ENCODE measurements at places on chromosomes 16 and 17.

DNA sequence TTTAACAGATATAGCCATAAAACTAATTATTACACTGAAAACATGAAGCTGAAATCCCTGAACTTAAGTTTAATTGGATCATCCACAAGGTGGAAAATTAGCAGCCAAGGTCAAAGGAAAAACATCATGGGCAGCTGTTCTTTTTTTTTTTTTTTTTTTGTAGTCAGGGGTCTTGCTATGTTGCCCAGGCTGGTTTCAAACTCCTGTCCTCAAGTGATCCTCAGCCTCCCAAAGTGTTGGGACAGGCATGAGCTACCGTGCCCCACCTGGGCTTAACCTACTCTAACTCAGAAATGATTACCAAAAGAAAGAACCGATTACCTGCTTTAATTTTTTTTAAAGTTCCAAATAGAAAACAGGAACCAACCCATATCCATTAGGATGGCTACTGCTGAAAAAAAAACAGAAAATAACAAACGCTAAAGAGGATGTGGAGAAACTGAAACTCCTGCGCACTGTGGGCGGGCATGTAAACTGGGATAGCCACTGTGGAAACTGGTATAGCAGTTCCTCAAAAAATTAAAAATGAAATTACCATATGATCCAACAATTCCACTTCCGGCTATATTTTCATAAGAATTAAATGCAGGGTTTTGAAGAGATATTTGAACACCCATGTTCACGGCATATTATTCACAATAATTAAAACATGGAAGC, 8.6 kb downstream of the CMC2 start:
- no peak for DNase-seq

GRCh38 chr16:88566158-88566557, 4.0 kb upstream of the ZC3H18 start:
- peak; percentile 82 for DNase-seq

DNA sequence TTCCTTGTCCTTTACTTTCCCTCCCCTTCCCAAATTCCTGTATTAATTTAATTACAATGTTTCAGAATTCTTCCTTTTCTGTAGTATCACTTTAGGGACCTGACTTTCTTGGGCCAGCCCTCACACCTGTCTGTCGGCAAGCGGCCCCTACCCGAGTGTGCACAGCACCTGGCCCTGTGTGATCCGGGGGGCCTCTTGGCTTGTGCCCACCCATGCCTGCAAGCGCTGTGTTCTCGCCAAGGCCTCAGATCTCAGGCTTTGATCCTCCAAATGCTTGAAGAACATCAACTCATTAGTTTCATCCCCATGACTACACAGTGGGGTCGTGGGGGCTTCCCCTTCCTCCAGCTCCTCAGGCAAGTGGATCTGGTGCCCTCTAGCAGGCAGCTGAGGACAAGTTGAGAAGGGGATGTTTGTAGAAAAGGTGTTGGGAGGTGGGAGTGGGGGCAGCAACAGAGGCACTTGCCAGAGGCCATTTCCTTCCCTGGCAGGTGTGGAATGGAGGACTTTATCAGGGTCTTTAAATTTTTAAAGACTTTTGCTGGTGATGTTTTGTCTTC, 15.7 kb upstream of the CDH3 start:
- no peak for DNase-seq

- no peak for DNase-seq
Observed at GRCh38 chr16:82379551-82379950, 209.5 kb upstream of the MPHOSPH6 start.

GRCh38 chr16:21156767-21157467, 1.6 kb upstream of the LDAF1 start:
- no peak for DNase-seq

DNA sequence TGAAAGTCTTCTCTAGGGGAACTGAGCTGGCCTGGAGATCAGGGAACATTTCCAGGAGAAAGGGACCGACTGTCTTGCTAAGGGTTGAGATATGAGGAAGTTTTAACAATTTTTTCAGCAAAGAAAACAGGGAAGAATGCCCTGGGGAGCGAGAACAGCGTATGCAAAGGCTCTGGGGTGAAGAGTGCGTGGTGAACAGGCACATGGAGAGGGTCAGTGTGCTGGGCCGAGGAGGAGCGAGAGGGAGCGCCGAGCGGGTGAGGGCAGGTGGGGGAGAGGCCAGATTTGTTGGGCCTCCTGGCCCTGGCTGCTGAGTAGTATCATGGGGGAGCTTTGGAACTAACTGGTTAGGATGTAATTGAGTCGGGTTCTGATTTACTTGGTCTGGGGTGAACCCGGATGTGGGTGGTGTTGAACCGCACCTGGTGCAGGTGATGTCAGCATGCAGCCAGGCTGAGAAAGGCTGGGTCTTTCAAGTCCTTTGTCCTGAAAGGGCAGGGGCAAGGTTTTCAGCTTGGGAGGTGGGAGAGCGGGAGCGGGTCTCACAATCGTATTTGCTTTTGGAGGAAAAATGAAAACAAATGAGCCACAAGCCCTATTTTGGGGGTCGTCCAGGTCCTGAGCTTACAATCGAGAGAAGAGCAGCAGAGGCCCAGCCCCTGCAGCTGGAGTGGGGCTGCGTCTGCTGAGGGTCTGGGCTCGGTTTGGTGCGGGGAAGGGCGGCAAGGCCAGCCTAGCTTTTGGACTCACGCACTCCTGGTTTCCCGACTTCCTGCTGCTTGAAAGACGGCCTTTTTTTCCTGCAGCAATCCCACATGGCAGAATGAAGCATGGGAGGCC, 11.1 kb upstream of the WFDC1 start:
- no peak for DNase-seq

DNA sequence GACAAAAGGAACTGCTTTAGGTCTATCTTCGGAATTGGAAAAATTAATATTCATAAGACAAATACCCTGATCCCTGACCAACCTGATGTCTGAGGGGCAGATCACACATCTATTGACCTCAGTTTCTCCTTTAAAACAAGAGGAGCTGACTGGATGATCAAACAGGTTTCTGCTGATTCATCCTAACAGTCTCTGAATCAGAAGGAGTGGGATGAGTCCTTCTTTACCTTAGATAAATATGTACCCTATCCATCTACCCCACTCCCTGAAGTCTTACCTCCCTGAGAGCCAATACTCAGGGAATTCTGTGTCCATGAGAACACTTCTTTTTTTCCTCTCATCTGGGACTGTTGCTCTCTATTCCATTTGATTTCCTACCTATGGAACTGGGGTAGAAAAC, 80.3 kb upstream of the CRHR1 start:
- DNase-seq = no peak

GRCh38 chr16:14111713-14112538, 40.8 kb downstream of the MRTFB start:
- DNase-seq = no peak

- no peak for DNase-seq
Observed at GRCh38 chr17:41467561-41467960, 375 bp upstream of the KRT32 start.

GRCh38 chr17:77767148-77767547, 191.4 kb upstream of the TNRC6C start:
- no peak for DNase-seq

- no peak for DNase-seq
Observed at GRCh38 chr16:77965346-77965745, 57.0 kb upstream of the CLEC3A start.

GRCh38 chr17:80191865-80192661, 22.2 kb downstream of the CARD14 start:
- no peak for DNase-seq

DNA sequence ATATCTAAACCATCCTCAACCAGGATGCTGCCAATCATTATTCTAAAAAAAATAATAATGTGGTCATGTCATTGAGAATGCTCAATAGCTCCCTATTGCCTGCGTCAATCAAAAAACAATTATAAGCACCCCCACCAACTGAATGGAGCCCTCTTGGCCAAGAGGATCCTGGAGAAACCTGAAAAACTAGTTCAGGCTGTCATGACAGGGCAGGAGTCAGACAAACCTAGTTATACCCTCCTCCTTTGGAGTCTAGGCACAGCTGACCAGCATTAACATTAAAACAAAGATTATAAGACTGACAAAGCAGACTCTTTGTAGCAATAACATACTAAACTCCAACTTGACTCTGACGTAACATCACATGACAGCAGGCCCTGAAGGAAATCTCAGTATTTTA, 119.2 kb upstream of the CCL2 start:
- DNase-seq = no peak

DNA sequence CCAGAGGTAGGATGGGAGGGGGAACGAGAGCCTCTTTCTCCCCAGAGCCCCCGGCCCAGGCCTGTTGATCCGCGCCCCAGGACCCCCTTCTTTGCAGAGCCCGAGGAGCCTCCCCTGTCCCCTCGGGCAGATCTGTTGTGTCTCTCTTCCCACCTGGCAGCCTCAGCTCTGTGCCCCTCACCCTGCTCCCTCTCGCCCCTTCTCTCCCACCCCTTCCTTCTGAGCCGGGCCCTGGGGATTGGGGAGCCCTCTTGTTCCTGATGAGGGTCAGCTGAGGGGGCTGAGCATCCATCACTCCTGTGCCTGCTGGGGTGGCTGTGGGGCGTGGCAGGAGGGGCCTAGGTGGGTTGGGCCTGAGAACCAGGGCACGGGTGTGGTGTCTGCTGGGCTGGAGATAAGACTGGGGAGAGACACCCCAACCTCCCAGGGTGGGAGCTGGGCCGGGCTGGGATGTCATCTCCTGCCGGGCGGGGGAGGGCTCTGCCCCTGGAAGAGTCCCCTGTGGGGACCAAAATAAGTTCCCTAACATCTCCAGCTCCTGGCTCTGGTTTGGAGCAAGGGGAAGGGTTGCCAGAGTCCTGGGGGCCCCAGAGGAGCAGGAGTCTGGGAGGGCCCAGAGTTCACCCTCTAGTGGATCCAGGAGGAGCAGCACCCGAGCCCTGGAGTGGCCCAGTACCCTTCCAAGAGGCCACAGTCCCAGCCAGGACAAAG, 65.4 kb downstream of the MRC2 start:
- no peak for DNase-seq

DNA sequence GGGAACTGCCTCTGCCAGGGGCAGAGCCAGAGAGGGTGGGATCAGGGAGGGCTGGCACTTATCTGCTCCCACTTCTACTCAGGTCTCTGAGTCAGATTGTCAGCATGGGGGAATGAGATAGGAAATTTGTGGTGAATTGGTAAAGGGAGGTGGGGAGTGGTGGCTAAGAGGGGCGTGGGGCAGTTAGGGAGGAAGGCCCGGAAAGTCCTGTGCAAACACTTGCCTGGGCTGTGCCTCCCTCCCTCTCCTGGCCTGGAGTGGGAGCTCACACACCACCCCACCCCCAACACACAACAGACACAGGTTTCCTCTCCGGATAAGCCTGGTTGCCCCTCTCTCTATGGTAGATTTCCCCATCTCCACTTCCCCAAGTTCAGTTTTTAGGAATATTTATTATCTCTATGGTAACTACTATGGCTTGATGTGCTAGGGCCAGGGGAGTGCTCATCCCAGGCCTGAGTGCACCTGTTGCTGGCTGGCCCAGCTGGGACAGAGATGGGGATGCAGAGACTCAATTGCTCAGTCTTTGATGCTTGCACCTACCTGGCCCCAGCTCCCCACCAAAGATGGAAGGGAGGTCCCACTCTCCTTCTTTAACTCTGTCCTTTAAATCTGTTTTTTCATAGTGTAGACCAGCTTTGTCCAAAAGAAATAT, 2.7 kb downstream of the SPNS2 start:
- no peak for DNase-seq

GRCh38 chr17:58413684-58414083, 3.6 kb downstream of the RNF43 start:
- DNase-seq = no peak

- DNase-seq = no peak
Observed at GRCh38 chr16:60329108-60329507, 1595.0 kb upstream of the GOT2 start.

- DNase-seq = no peak
Observed at GRCh38 chr16:29028457-29029167, 43.8 kb downstream of the LAT start.

DNA sequence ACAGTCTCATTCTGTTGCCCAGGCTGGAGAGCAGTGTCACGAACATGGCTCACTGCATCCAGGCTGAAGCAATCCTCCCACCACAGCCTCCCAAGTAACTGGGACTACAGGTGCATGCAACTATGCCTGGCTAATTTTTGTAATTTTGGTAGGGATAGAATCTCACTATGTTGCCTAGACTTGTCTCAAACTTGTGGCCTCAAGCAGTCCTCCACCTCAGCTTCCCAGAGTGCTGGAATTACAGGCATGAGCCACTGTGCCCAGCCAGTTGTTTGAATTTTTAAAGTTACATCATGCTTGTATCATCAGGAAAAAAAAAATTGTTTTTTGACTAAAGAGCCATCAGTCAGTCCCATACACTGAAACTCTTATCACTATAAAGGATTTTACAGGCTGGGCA, 17.1 kb upstream of the VPS4A start:
- no peak for DNase-seq

DNA sequence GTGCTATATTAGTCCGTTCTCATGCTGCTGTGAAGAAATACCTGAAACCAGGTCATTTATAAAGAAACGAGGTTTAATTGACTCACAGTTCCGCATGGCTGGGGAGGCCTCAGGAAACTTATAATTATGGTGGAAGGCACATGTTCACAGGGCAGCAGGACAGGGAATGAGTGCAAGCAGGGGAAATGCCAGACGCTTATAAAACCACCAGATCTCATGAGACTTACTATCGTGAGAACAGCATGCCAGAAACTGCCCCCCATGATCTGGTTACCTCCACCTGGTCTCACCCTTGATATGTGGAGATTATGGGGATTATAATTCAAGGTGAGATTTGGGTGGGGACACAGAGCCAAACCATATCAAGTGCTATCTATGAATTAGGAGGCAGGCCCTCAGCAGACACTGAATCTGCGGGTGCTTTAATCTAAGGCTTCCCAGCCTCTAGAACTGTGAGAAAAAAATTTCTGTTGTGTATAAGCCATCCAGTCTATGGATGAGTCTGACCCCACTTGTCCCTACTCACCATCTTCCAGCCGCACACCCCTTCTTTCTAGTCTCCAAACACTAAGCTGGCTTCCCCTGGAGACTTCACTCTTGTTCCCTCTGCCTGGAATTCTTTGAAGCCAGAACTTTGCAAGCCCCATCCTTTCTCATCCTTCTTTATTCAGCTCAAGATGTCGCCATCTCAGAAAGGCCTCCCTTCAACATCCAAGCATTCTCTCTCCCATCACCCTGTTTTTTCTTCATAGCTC, 772 bp upstream of the NUP93 start:
- DNase-seq = no peak
